ENCODE measurements at places on chromosomes 4 and X.

DNA sequence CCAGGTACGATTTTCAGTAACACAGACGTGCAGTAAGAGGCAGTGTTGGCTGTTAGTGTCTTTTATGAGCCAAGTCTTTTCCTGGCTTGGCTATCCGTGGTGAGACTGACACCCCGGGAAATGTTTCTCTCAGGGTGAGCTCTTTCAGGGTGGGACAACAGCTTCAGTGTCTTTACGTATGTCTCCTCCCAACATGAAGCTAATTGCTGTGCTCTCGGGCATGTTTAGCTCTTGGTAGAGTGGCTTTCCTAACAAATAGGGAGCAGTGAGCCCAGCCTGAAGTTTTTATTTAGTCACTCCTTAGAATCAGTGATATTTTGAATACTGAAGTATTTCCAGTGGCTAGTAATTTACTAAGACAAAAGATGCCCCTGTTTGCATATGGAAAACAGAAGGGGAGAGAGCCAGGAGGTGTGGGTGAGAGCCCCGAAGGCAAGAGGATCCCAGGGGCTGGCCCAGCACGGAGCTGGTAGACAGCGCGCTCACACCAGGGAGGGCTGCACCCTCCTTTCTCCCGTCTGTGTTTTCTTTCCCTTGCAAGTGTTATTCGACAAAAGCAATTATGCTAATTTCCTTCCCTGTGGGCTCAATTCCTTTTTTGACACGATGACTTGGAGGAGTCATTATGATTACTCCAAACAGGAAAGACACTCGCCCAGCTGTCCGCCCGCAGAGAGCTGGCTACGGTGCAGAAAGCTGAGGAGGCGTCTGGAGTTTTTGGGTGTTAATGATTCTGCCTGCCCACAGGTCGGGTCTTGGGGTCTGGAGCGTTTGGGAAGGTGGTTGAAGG, 47.7 kb downstream of the PDGFRA start:
- DNase-seq, result no peak

DNA sequence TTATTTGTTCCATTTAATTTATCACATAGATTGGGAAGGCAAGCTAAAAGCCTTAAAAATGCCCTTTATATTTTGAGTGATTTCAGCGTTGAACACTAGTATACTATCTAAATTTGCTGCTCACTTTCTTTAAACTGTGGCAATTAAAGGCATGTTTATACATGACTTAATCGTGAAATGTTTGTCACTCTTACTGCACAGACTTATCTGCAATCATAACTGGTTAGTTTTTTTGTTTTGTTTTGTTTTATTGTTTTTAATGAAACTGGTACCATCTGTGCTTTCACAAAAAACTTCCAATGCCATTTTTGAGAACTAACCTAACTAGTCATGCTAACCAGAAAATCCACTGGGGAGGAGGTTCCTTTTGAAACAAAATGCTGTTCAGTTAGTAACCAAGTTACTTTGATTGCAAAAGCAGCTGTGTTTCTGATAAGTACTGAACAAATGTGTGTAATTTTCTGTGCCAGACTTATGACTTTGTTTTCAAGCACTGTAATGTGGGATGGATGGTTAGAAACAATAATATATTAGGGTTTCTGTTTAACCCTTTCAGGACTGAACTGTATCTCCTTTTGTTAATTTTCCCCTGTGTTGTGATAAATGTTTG, 56.1 kb downstream of the CCKAR start:
- no peak for DNase-seq

GRCh38 chr4:169205075-169205743, 65.5 kb downstream of the SH3RF1 start:
- DNase-seq, result no peak

DNA sequence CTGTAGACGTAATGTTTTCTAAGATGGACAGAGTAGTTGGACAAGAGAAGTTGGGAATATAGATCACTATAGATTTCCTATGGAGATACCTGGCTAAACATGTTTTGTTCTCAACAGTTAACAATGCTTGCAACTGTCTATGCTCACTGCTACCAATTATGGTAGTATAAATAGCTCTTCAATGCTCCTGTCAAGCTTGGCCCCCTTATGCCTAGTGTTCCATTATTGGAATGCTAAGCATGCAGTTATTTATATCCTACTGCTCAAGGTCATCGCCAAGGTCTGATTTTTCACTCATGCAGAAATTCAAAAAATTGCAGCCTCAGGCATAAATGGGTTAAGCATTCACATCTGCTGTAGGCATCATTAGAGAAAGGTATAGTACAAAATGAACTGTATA, 519.0 kb downstream of the IL15 start:
- DNase-seq, result no peak

GRCh38 chrX:14930663-14931062, 57.4 kb downstream of the MOSPD2 start:
- DNase-seq, result no peak

Data from substantia nigra (tissue), 51 donors.